ENCODE measurements at places on chromosomes 3 and 15.
A peak's percentile ranks its signal among the peaks of the same experiment; 100 is the strongest.

GRCh38 chr3:46934072-46934471 is 42.5 kb downstream of the CCDC12 start:
- no peak for DNase-seq

DNA sequence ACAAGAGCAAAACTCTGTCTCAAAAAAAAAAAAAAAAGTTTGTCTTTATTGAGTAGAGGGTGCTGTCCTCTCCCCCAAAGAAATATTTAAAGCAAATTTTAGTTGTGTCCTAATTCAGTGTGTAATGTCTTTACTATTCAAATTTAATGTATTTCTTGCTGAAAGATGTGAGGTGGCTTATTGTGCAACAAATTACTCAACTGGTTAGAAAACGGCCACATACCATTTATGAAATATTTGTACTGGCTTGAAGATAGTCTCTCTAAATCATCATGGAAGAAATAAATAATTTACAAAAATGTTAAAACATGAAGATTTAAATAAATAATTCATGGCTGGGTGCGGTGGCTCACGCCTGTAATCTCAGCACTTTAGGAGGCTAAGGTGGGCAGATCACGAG is 63.0 kb downstream of the SLTM start:
- no peak for DNase-seq

- DNase-seq = no peak
These were observed 51.0 kb upstream of the SH3GL3 start for GRCh38 chr15:83396101-83396500.

GRCh38 chr3:171173736-171174135 is 147.2 kb upstream of the SLC2A2 start:
- peak; percentile 87 for DNase-seq

- DNase-seq = no peak
These were observed 222.1 kb downstream of the FHIT start for GRCh38 chr3:61029194-61029593.

GRCh38 chr3:147038481-147038880 is 367.9 kb downstream of the ZIC4 start:
- no peak for DNase-seq

- no peak for DNase-seq
These were observed 26.7 kb downstream of the SIAH2 start for GRCh38 chr3:150736316-150736719.

Measured in substantia nigra (tissue), 51 donors.